ENCODE measurements at places on chromosomes 11 and 22.
A peak's percentile ranks its signal among the peaks of the same experiment; 100 is the strongest.

DNA sequence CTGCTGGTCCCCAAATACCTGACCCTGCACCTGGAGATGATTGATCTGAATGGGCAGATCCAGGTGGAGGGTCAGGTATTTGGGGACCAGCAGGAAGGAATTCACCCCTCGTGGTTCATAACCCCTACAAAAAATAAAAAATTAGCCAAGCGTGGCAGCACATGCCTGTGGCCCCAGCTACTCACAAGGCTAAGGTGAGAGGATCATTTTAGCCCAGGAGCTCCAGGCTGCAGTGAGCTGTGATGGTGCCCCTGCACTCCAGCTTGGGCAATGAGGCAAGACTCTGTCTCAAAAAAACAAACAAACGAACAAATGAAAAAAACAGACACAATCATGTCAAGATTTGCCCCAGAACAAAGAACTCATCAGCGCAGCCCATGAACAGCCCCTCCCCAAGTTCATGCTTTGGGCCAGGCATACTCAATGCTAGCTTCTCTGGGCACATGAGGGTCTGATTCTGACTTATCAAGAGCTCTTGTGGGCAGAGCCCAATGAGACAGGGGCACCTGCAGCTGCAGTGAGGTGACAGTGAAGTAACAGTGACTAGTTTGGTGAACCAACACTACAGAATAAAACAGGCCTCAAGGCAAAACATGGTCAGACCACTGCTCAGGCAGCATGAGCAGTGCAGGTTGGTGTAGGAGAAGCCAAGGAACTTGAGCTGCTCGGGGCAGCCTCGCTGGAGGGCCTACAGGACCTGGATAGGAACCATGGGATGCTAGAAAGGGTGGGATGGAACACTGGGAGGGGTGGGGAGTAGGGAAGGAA lies 10.2 kb upstream of the FCHSD2 start:
- no peak for DNase-seq

DNA sequence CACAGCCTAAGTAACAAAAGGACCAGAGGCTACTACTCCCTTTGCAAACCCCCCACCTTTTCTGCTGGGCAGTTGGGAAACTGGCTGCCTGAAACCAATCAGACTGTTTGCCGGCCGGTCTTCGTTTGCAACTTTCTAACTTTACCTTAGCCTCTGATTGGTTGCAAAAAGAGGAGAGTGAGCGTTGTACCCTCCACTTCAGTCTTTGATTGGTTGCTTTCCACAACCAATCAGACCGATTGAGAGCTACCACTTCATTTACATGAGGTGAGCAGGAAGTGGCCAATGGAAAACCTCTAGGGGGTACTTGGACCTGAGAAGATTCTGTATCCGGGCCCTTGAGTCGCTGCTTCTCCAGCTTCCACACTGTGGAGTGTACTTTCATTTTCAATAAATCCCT lies 18.8 kb upstream of the CLNS1A start:
- DNase-seq = no peak

GRCh38 chr11:124623861-124624525 lies 1.3 kb downstream of the TBRG1 start:
- DNase-seq = no peak

- no peak for DNase-seq
These were observed 84.5 kb downstream of the NECTIN1 start for GRCh38 chr11:119644502-119644901.

- DNase-seq = no peak
These were observed 25.5 kb upstream of the HORMAD2 start for GRCh38 chr22:30054764-30055069.

- no peak for DNase-seq
These were observed 478 bp upstream of the CD248 start for GRCh38 chr11:66317322-66317722.

- no peak for DNase-seq
These were observed 133.6 kb downstream of the METTL15 start for GRCh38 chr11:28241760-28242159.

- peak; percentile 69 for DNase-seq
These were observed at the start of gene ACCS for GRCh38 chr11:44065841-44066731. TSS of gene ACCS (plus strand) at chr11:44066270. CDS start at chr11:44067628, 1,358 bp downstream.

GRCh38 chr11:17572791-17573460 lies 25.9 kb downstream of the OTOG start:
- no peak for DNase-seq

DNA sequence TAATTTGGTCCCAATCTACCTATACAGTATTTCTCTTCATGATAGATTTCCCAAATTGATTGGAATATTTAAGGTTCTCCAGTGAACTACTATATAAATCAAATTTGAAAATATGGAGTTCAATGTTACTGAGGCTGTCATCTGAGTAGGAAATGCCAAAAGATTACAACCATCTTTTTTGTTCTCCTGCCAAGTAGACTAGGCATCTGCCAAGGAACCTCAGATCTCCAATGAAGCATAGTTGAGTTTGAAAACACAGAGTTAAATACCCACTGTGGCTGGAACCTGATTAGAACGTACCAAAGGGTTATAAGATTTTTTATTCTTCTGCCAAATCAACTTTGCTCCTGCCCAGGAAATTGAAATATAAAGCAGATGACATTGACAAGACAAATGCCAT lies 330.9 kb downstream of the CNTN5 start:
- no peak for DNase-seq

DNA sequence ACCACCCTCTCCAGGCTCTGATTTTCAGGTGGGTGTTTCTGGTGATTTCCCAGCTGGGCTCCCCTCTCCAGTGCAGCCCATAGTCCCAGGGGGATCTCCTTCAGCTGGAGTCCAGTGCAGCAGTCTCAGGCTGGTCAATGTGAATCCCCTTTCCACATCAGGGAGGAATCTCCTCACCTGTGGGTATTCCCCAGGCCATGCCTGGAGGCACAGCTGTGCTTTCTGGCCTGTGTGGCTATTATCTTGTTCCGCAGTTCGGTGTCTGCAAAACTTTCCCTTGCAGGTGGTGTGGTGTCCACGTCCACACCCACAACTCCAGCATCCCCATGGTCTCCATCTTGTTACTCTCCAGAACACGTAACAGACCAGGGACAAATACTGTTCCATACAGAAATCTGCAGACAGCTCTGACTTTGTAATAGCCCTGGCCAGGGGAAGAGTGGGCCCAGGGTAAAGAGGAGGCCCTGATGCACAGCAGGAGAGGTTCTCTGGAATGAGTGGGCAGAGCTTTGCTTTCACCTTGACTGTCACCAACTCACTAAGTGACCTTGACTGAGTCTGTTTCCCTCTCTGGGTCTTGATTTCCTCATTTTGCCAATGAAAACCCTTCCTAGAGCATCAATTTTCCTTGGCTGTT lies 183.2 kb downstream of the CSNK2A3 start:
- no peak for DNase-seq

DNA sequence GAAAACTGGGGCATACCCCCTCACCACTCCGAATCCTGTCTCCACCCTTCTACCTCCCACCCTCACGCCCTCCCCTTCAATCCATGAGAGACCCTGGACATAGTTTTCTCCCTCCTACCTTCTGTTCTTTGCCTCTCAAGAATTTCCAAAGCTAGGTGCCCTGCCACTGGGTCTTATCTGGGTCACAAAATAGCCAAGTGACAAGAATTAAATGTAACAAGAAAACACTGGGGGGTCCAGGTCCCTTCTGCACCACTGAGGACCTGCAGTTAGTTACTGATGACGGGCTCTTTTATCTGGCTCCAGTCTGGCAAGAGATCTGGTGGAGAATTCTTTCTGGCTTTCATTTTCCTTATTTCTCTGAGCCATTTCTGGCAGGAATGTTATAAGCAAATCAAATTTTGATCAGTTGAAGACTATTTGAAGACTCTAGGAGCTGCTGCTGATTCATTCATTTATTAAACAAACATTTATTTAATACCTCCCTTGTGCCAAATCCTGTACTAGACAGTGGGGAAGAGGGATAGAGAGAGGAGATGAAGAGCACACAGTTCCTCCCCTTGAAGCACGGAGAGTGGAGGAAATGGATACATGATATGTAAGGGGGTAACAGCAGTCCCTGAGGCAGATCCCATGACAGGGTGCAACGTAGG lies 135.2 kb downstream of the RRAS2 start:
- DNase-seq = no peak

GRCh38 chr11:121068787-121069186 lies 32.3 kb upstream of the TECTA start:
- DNase-seq = no peak

- DNase-seq = no peak
These were observed 130.1 kb upstream of the DDI1 start for GRCh38 chr11:103906291-103906867.

- no peak for DNase-seq
These were observed 32.2 kb downstream of the C11orf91 start for GRCh38 chr11:33668468-33668825.

DNA sequence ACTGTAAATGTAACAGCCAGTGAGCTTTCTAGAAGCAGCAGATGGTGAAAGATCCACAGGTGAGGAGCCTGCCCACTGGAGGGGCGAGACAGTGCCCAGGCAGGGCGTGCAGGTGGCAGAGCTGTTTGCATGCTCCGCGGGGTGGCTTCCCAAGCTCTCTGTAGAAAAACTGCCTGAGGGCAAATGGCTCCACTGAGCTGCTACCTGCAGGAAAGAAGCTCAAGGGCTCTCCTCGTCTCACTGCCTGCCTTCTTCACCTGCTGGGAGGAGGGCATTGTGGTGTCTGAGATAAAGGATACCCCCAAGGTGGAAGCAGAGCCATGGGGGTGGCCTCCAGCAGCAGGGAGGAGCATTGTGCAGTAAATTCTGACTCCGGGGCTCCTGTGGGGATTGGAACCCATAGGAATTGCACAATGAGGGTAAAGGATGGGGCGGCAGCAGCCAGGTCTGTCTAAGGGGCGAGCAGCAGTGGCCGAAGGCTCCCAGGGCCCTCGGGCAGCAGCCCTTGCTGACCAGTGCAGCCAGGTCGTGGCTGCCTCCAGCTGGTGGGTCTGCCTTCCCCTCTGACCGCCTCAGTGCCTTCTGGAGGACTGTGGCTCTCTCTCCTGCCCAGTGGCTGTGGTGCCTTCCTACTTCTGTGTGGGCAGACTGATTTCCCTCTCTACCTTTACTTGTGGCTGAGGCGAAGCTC lies 28.0 kb upstream of the CABP7 start:
- DNase-seq = no peak

DNA sequence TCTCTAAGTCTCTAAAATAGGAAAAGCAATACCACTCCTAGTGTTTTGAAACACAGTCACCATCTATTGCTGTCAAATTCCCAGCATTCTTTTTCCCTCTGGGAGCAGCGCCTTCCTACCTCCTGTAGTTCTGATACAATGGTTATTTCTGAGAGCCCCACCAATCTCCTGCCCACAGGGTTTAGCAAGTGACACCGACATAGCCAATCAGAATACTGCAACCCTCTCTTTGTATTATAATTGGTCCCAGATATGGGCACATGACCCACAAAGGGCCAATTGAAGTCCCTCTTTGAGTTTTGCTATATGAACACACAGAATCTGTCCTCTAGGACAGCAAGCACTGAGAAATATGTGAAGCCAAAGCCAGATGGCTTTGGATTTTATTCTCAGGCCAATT lies 16.9 kb upstream of the ARHGAP42 start:
- no peak for DNase-seq

- DNase-seq = no peak
These were observed 361 bp downstream of the SRPRA start for GRCh38 chr11:126268361-126268707.

DNA sequence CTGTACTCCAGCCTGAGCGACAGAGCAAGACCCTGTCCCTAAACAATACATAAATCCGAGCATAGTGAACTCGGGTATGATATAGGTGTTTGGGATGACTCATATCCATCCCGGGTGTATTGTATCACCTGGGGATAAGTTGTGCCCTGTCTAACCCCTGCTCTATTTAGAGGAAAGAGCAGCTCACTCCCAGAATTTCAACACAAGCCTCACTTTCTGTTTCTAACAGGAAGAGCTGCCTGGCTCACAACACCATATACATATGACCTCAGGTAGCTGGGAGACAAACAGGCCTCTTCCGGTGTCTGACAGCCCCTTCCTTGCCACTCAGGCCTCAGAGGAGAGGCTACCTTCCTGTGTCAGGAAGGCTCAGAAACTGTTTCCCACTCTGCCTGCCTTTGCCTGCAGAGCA lies 9.9 kb upstream of the MICALL1 start:
- DNase-seq = no peak

- no peak for DNase-seq
These were observed 498.7 kb downstream of the METTL15 start for GRCh38 chr11:28606930-28607329.

GRCh38 chr11:44726283-44727113 lies at the start of gene TSPAN18:
TSS of gene TSPAN18 (plus strand) at chr11:44726962. CDS start at chr11:44906417, 179,455 bp downstream.
- DNase-seq = peak; percentile 72

GRCh38 chr11:7969756-7970646 lies 4.8 kb upstream of the NLRP10 start:
- no peak for DNase-seq

GRCh38 chr22:45895436-45896152 lies 81.4 kb downstream of the WNT7B start:
- no peak for DNase-seq

- no peak for DNase-seq
These were observed 262.9 kb upstream of the B3GAT1 start for GRCh38 chr11:134674974-134675373.

DNA sequence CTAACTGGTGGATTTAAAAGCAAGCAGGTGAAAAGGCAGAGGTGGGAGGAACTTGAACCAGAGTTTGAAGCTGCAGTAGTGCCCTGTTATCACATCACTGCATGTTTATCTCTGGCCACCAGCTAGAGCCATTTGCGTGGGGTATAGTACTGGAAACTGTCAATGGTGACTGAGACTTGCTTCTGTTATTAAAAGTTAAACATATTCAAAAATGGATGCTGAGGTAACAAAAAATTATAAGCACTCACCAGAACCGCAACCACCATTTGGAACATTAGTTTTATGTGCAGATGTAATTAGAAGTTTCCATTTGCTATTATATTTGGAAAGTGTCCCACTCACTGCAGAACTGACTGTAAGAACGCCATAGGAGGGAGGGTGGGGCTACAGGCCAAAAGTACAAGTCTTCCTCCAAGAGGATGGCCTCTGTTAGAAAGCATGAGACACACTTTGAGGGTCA lies 1.2 kb upstream of the CD59 start:
- DNase-seq = no peak

DNA sequence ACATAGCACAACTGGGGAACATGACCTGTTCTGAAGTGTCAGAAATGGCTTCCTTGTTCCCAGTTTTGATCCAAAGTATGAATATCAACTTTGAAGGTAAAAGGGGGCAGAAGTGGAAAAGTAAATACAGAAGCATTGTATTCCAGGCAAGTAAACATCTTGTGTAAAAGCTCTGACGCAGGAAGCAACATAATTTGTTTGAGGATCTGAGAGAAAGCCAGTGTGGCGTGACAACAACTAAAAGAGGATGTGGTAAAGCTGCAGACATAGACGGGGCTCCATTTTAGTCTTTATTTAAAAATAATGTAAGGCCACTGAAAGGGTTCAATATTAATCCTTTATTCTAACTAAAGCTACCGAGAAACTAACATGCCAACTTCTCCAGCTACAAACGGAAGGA lies 310.2 kb downstream of the DLG2 start:
- no peak for DNase-seq

- DNase-seq = no peak
These were observed 38.4 kb downstream of the FDX1 start for GRCh38 chr11:110468121-110468520.

GRCh38 chr11:3707176-3707575 lies 36.0 kb upstream of the CHRNA10 start:
- DNase-seq = no peak

- DNase-seq = no peak
These were observed 112.4 kb downstream of the BCR start for GRCh38 chr22:23292453-23293350.

All from neuronal stem cell (in vitro differentiated cells).